NCI-H1694 (cell line): ENCODE measurements at places on chromosomes 11 and 22.

DNA sequence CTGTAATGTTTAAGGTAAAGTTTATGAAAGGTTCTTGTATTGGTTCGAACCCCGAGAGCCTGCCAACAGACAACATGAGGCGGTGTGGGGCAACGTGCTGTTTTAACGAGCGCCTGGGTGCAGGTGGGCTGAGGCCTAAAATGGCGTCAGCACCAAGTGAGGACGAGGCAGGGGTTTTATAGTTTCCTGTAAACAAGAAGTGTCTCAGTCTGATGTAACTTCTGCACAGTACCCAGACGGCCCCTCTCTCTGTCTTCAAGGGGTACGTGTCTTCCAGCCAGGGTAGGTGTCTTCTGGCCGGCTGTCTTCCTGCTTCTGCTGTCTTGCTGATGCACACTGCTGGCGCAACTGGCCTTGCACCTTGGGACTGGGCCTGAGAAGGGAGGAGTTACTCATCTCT lies 2.7 kb downstream of the PPFIBP2 start:
- DNase-seq: no peak

DNA sequence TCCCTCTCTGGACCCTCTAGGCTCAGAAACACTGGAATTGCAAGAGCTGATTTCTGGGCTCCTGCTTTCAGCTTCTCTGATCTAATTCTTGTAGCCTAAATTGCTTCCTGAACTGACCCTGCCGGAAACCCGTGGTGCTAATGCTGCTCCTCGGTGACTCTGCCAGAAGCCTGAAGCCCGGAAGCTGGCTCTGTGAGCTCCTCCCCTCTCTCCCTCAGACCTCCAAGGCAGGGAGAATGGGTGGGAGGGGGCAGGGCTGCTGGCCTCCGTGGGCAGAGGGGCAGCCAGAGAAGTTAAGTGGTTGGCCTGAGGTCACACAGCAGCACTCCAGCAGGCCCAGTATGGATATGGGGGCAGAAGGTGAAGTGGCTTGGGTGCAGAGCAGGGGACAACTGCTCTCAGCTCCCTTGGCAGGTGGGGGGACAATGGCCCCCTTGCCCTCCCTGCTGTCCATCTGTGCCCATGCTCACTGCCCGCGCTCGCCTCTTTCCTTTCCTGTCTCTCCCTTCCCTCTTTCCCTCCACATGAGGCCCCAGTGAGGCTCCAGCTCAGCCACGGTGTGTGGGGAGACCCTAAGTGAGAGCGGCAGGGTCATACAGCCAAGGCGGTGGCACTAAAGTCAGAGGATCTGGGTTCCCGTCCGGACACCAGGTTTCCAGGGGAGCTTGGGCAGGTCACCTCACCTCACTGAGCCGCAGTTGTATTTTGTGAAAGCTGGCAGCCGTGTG lies 16.2 kb downstream of the CAPN5 start:
- DNase-seq: no peak

- DNase-seq: no peak
Measured at GRCh38 chr11:32094923-32095322, 4.0 kb downstream of the RCN1 start.

- no peak for DNase-seq
Measured at GRCh38 chr11:64810891-64811272, 531 bp upstream of the MEN1 start.

GRCh38 chr22:31150615-31151014 lies 9.4 kb upstream of the RNF185 start:
- no peak for DNase-seq

DNA sequence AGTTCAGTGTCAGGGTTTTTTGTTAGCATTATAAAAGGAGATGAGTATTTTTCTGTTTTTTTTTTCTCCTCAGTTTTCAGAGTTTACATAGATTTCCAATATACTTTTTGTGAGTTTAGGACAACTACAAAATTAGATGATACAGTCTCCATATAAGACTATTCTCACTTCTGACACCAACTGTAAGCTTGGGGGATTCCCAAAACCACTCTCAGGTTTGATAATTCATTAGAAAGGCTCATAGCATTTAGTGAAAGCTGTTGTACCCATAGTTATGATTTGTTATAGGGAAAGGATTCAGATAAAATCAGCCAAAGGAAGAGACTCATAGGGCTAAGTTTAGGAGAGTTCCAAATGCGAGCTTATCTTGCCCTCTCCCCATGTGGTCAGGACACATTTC lies 24.1 kb downstream of the CUL5 start:
- DNase-seq: no peak
